ENCODE measurements at places on chromosomes 6 and 20. TPM values are rescaled to one million over a fixed set of nuclear protein-coding genes. Genes with fewer than 3 reads are reported as not detected.

AGPAT1 gene
- 58.8 TPM for total RNA-seq

SAPCD1 gene
- 3.9 TPM for total RNA-seq

CCM2L gene
- 12.3 TPM for total RNA-seq

ZC2HC1B gene
- not detected for total RNA-seq

CALHM5 gene
- total RNA-seq: 4.8 TPM

SPAG4 gene
- 9.4 TPM for total RNA-seq

CYP24A1 gene
- total RNA-seq: not detected

FAM184A gene
- 0.34 TPM for total RNA-seq

RIMS1 gene
- 0.82 TPM for total RNA-seq

RBPJL gene
- total RNA-seq: not detected

MCM3 gene
- 37.6 TPM for total RNA-seq

ADGRF1 gene
- total RNA-seq: 0.82 TPM

PRR18 gene
- not detected for total RNA-seq

RWDD2A gene
- 5.1 TPM for total RNA-seq

LIME1 gene
- 10.8 TPM for total RNA-seq

MYT1 gene
- total RNA-seq: not detected

SCAF8 gene
- 24.7 TPM for total RNA-seq

NCOA5 gene
- 25.9 TPM for total RNA-seq

VNN1 gene
- 0.19 TPM for total RNA-seq

All from glomerular endothelial cell (primary cell).